CD4-positive, alpha-beta T cell treated with Interleukin-1 beta for 1 hour (primary cell): ENCODE measurements at places on chromosomes 6 and 20.

DNA sequence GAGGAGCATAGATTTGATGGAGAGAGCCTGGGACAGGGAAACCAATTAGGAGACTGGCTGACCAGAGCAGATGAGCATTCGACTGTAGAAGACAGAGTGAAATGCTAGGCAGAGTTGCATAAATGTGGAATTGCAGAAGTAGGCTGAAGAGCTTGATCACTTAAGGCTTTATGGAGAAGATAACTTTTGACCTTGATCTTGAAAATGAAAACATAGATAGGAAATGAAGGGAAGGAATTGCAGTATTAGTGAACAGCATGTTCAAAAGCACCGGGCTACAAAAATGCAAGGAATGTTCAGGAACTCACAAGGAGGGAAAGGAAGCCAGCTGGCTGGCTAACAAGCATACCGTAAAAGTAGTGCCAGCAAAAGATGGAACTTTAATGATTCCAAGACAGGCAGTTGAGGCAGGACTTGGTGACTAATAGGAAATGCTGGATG lies 20.5 kb upstream of the LTV1 start:
- DNase-seq = no peak

DNA sequence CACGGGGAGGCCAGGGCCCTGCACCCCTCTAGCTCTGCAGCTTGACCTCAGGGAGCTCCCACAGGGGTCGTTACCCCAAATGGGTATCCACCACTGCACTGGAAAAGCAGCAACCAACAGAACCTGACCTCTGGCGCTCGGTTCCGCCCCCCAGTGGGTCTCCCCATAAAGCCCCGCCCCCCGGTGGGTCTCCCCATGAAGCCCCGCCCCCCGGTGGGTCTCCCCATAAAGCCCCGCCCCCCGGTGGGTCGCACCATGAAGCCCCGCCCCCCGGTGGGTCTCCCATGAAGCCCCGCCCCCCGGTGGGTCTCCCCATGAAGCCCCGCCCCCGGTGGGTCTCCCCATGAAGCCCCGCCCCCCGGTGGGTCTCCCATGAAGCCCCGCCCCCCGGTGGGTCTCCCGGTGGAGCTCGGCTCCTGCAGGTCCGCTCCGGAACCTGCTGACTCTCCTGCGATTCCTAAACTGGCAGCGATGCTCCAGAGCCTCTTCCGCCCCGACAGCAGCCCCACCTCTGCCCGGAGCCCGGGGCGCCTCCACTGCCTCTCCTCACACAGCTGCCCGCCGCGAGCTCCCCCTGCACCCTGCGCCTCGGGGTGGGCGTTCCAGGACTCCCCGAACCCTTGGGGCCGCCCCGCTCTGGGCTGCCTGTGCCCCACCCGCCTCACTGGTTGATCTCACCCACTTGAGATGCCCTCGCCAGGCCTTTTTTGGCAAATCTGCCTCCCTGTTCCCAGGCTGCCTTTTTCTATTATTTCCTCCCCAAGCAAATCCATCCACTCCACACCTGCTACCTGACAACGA lies 12.1 kb downstream of the SLC2A4RG start:
- peak; percentile 18 for DNase-seq

GRCh38 chr20:34216382-34216742 lies 24.9 kb upstream of the ASIP start:
- DNase-seq = no peak

DNA sequence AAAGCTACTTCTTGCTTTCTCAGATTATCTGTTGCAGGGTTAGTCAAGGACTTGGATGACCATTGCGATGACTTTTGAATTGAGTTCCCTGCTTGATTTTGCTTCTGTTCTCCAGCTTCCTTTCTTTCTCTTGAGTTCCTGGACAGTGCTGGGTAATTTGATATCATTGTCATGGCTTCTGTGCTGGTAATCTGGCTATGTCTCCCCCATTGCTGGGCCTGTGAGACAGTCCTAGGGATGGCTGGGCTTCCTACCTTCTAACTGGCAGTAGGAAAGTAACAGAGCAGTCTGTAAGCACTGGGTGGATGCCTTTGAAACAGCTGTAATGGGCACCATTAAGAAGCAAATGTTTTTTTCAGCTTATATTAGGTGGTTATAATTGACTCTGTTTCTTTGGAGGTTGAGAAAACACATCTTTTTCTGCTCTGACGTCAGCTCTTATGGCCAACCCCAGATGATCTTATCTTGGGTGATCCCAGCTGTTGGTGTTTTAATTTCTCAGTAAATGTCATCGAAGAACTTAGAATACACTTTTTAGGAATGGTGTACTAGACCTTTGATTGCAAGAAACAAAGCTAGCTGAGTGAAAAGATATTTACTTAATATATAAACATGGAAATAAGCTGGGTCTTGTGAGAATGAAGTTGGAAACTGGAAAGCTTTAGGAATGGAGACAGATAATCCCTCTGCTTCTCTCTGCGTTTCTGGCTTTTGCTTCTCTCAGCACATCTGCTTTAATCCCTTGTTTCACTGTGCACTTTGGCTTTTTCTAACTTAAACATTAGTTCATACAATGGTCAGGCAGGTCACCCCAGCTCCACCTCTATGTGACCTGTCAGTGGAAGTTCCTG lies 195.0 kb upstream of the MAN1A1 start:
- no peak for DNase-seq

- no peak for DNase-seq
Measured at GRCh38 chr6:122400462-122401089, 1.1 kb downstream of the HSF2 start.

- no peak for DNase-seq
Measured at GRCh38 chr6:143223895-143224294, 163.2 kb downstream of the AIG1 start.

DNA sequence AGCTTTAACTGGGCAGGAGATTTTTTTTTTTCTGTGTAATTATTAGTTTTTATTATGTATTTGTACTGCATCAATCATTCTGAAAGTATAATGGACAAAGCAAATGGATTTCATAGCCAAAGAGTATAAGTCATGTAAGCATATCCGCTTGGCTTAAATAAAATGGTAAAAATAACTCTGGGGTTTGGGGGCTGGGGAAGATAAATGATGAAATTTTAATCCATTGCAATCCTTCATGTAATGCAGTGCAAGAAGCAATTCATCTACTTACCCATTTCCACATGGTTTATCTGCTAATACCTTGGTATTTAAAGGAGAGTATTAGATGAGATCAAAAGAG lies 781.4 kb downstream of the QKI start:
- DNase-seq = no peak

GRCh38 chr20:45997187-45997586 lies 11.5 kb upstream of the MMP9 start:
- no peak for DNase-seq

DNA sequence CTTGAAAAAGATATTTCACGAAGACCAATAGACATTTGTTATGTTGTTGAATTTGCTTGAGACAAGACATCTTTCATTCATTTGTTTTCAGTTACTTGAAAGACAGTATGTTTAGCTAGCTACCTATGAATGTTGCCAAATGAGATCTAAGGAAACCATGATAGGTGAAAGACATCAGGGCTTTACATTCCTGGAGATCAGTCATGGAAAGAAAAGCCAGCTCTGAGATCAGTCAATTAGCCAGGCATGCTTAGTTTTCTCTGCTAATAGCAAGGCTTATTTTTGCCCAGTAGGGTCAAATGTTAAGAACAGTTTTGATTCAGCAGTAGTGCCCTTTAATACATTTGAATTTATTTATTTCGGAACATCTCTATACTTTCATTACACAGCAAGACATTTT lies 116.5 kb upstream of the EDN1 start:
- no peak for DNase-seq

DNA sequence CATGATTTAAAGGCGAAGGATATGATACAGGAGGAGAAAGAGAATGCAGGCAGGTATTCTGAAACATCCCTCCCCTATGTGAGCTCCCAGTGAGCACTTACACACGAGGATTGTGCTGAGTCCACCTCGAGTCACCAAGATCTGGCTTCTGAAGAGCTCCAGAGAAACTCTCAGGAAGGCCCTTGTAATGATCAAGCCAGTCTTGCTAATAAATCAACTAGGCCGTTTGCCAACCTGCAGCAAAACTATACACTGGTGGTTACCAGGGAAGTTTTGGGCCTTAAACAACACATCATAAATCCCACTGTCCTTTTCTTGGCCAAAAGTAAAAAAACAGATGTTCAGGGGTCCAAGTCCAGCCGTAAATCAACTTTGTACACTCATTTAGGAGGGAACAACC lies 79.2 kb downstream of the STXBP5 start:
- DNase-seq = no peak

GRCh38 chr6:45480752-45481415 lies 103.2 kb upstream of the SUPT3H start:
- no peak for DNase-seq
